Glomerular endothelial cell (primary cell): ENCODE measurements at places on chromosomes 16 and 17. TPM values are rescaled to one million over a fixed set of nuclear protein-coding genes. Genes with fewer than 3 reads are reported as not detected.

DNA sequence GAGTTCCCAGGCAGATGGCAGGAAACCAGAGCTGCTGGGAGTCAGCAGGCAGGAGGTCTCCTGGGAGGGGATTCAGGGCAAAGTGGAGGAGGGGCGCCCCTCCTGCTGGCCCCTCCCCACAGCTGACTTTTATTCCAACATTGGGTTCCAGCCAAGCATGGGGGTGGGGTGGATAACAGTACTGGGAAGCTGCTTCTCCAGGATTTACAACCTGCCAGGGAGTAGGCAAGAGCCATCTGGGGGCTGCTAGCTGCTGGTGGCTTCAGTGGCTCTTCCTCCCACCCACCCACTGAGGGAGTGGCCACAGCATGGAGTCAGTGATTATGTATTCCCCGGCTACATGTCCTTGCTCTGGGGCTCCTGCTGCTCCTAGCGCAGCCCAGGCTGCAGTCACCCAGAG lies 36.8 kb downstream of the TMEM132E start:
- DNase-seq, result no peak

The GSDMA gene
- total RNA-seq, result not detected in 2 replicates

DNA sequence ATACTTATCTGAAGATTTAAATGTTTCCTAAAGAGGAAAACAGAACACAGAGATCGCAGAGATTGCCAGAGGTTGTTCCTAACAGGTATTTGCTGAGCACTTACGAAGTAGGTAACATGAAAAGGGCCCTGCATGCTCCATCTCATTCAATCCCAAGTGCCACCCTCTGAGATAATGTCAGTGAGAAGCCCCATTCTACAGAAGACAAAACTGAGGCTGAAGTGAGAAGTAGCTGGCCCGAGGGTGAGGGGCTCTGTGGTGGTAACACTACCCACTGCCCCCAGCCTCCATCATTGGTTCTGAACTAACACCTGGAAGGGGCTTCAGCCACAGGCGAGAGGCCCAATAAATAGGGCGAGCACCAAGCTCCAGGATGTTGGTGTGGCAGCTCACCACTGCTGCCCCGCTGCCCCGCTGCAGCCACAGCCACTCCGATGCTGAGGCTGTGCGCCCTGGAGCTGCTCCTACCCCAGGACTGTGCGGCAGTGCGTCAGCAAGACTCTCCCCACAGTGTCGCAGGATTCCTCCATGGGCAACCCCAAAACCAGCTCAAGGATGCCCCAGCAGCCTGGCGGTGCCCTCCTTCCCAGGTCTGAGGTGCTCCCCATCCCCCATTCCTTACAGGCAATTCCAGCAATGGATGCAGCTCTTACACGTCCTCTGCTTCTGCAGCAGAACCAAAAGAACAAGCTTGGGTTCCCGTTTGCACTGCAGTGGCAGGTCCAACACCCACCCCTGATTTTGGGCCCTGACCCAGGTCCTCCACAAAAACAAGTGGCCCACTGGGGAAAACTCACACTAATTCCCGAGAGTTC lies 10.3 kb downstream of the FLCN start:
- no peak for DNase-seq

- no peak for DNase-seq
These were observed 78.5 kb downstream of the KLHDC4 start for GRCh38 chr16:87687126-87687910.

The GGT6 gene
- total RNA-seq, result not detected in 2 replicates

GRCh38 chr16:72301523-72302236 lies 129.7 kb upstream of the PMFBP1 start:
- DNase-seq, result no peak

The CES5A gene
- total RNA-seq, result not detected in 2 replicates

- no peak for DNase-seq
These were observed 47.4 kb downstream of the KATNIP start for GRCh38 chr16:27597361-27597760.

GRCh38 chr16:31874366-31875111 lies 932 bp downstream of the ZNF267 start:
- no peak for DNase-seq

GRCh38 chr17:12680407-12680897 lies 14.8 kb downstream of the MYOCD start:
- DNase-seq, result no peak

DNA sequence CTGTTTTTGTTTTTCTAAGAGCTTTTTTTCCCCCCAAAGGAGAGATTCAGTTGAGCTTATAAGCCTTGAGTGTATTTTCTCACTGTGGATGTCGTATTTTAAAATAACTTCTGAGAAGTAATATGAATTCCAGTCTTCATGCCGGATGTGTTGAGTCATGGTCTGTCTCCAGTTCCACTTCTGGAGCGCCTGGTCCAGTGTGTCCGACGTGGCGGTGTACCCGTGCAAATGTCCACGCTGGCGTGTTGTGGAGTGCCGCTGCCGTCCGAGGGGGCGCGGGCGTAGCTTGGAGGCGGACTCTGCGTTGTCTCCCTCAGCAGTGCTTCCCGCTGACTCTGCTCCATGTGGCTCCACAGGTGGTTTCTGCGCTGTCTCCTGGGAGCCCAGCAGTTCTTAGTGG lies 60.9 kb upstream of the ZNF750 start:
- DNase-seq, result no peak

DNA sequence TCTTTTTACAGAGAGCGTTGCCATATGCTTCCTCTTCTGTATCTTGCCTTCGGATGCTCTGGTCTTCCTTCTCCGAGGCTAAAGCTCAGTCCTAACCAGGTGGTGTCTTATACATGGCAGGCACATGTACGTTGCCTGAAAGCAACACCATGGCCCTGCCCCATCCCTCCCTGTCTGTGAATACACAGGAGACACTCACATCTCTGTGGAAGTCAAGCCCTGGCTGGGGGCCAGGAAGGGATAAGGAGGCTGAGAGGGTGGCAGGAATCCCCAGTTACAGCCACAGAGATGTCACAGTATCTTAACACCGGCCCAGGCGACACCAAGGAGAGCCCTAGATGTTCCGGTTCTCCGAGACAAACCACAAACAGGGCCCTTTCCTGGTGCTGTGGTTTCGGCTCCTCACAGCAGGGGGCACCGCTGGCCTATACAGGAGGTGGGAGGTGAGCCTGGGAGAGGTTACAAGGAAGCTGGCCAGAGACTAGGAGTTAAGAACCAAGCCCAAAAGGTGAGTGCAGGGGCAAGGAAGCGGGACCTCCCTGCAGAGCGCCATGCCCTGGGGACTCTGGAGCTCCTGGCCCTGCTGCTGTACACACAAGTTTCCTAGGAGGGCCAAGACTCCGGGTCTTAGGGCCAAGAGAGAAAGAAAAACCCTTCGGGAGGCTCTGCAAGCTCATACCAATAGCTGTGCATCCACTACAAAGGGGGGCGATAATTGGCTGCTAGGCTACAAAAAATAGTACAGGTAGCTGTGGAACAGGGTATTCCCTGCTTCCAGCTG lies 41.7 kb downstream of the SRL start:
- no peak for DNase-seq

DNA sequence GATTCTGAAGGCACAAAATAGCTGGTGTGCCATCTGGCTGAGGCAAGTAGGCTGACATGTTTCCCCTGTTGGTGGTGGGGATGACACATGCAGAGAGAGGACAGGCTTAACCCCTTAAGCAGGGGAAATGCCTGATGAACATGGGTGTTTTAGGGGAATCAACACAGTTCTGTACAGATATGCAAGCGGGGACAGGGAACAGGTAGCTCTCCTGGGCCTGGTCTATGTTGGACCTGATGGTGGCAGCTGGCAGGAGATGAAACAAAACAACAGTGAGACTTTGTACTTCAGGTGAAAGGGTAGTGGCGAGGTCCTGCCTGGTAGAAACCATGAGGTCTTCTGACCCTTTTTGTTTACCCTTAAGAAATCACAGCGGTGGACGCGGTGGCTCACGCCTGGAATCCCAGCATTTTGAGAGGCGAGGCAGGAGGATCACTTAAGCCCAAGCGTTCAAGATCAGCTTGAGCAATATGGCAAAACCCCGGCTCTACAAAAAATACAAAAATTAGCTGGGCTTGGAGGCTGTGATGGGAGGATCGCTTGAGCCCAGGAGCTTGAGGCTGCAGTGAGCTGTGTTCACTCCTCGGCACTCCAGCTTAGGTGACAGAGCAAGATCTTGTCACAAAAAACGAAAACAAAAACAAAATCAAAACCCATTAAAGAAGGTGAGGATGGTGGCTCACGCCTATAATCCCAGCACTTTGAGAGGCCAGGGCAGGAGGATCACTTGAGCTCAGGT lies 10.5 kb downstream of the OR1F1 start:
- no peak for DNase-seq

DNA sequence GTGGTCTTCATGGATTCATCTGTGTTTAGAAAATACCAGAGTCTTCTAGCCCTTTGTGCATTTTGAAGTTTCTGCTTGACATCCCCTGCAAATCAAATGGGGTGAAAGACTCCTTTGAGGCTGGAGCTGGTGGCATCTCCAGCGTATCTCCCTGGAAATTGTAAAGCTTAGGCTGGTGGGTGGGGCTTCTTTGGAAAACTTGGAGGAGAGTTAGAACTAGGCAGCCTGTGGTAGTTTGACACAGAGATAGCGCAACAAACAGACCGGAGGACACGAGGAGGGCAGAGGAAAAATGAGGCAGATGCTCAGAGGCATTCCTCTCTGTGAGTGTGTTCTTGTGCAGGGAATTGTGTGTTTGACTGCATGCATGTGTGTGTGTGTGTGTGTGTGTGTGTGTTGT lies 116.3 kb downstream of the IRX5 start:
- no peak for DNase-seq

- no peak for DNase-seq
These were observed 4.8 kb upstream of the PSMD3 start for GRCh38 chr17:39975801-39976200.

GRCh38 chr16:4593086-4593485 lies 21.6 kb downstream of the UBALD1 start:
- DNase-seq, result no peak

DNA sequence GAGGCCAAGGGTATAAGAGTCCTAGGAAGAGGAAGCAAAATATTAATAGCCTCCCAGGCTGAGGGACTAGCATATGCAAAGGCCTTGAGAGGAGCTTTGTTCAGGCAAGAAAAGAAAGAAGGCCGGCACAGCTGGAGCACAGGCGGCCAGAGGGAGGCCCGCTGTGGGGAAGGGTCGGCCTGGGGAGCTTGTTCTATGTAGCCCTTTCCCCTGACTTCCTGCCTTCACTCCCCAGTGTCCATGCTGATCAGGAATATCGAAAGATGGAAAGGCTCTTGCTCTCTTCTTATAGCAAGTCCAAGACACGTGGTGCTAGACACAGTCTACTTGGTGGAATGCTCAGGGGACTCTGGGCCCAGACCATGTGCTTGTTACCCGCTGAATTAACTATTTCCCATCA lies 27.4 kb upstream of the HAS3 start:
- no peak for DNase-seq

GRCh38 chr17:9564104-9564503 lies 11.5 kb downstream of the STX8 start:
- DNase-seq, result no peak

The MYO1D gene
- total RNA-seq, result 64.7 and 73.7 TPM in 2 replicates

DNA sequence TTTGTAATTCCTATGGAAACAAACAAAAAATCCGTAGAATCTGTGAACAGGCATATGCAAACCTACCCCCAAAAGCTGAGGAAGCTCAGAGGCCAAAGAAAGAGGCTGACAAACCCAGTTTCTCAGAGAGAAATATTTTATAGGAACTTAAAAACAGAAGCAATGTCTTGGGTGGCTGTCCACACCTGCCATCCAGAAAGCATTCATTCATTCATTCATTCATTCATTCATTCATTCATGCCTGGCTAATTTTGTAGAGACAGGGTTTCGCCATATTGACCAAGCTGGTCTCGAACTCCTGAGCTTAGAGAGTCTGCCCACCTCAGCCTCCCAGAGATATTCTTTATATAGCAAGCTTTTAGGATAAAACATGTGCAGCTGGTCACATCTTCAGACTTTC lies 154.3 kb downstream of the MRTFB start:
- DNase-seq, result no peak

DNA sequence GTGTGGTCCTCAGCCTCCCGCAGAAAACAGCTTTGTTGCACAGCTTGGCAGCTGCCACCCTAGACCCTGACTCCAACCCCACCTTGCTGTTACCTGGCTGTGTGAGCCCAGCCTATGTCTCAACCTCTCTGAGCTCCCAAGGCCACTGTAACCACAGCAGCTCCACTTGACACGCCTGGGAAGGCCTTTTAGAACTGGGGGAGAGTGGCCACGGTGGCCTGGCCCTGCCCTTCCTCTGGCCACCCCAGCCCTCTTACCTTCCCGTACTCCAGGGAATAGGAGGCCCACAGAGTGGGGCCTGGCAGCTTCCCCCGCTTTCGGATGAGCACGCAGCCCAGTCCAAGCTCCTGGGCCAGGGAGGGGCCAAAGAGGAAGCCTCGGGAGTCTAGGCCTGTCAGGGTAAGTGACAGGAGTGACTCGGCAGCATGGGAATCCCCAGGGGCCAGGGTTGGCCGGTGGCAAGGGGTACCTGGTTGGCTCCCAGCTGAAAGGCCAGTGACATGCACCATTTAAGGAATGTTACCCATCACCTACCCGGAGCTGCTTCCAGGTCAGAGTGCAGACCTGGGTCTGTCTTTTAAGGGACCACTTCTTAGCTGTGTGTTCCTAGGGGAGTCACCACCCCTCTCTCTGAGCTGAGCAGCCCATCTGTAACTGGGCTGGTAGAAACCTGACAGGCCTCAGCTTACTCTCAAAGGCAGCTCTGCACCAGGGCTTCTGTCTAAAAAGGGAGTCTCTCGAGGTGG lies 1.4 kb downstream of the APRT start:
- no peak for DNase-seq

GRCh38 chr16:50697881-50698767 lies 4.7 kb downstream of the NOD2 start:
- no peak for DNase-seq

DNA sequence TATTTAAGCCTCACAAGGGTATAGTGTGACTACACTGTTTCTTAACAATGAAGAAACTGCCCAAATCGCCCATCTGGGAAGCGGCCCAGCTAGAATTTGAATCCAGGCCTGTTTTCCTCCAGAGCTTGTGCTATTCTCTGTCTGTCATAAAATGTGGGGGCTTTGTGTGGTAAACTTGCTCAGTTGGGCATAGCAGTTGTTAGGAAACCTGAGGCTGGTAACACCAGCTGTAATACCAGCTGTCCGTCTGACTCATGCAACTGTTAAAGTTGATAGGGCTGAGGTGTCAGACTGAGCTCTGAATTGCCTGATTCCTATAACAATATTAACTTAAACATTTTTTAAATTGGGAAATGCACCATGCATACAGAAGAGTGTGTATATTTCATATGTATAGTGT lies 9.3 kb downstream of the NOD2 start:
- no peak for DNase-seq
